ENCODE measurements at places on chromosomes 5 and 9. TPM values are rescaled to one million over a fixed set of nuclear protein-coding genes. Genes with fewer than 3 reads are reported as not detected.

GRCh38 chr5:83029912-83030311, 47.3 kb downstream of the TMEM167A start:
- no peaks in the 10 kb centered on the region for H3K4me1 ChIP-seq
- no peaks in the 10 kb centered on the region for H3K36me3 ChIP-seq
- no peak for DNase-seq
- H3K4me3 ChIP-seq = no peak overlapping the region

- H3K36me3 ChIP-seq = no peaks in the 10 kb centered on the region
- H3K4me1 ChIP-seq = no peaks in the 10 kb centered on the region
- no peak overlapping the region for H3K27ac ChIP-seq
- peaks cover 5% of the 10 kb centered on the region for H3K27me3 ChIP-seq
- DNase-seq = no peak
These were observed 49.6 kb upstream of the CPLX2 start for GRCh38 chr5:175821790-175822211.

Gene AIF1L
- polyA plus RNA-seq = 0.45 TPM

Gene IFNB1
- polyA plus RNA-seq = not detected

GRCh38 chr9:106307670-106308069, 555.3 kb upstream of the ZNF462 start:
- H3K4me3 ChIP-seq = no peak overlapping the region
- H3K27ac ChIP-seq = no peak overlapping the region
- H3K36me3 ChIP-seq = no peaks in the 10 kb centered on the region
- no peak for DNase-seq

DNA sequence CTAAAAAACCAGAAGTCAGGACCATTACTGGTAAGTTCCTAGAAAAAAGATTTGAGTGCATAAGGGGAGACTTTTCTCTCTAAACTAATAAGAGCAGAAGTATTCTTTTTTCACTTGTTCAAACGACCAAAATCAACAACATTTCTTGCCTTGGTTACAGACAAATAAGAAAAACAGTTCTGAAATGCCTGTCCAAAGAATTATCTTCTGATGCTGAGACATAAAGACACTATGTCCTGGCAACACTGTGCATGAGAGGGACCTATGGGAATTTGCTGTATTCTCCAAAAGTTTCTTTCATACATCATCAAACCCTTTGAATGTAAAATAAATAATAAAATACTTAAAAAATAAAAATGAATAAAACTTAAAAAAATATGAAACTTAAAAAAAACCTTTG, 50.4 kb downstream of the ZNF474 start:
- no peak for DNase-seq
- no peaks in the 10 kb centered on the region for H3K4me1 ChIP-seq
- no peaks in the 10 kb centered on the region for H3K36me3 ChIP-seq
- no peak overlapping the region for H3K4me3 ChIP-seq

Gene CCL19
- polyA plus RNA-seq = not detected

GRCh38 chr9:99134893-99135341, 30.0 kb downstream of the TGFBR1 start:
- H3K27me3 ChIP-seq = no peaks in the 10 kb centered on the region
- no peak for DNase-seq
- peaks cover 12% of the 10 kb centered on the region for H3K36me3 ChIP-seq
- H3K4me1 ChIP-seq = no peaks in the 10 kb centered on the region
- no peak overlapping the region for H3K4me3 ChIP-seq

GRCh38 chr5:68821056-68821455, 272.8 kb upstream of the SLC30A5 start:
- DNase-seq = no peak
- H3K4me3 ChIP-seq = no peak overlapping the region
- H3K27me3 ChIP-seq = no peaks in the 10 kb centered on the region
- no peaks in the 10 kb centered on the region for H3K36me3 ChIP-seq
- H3K27ac ChIP-seq = no peak overlapping the region

DNA sequence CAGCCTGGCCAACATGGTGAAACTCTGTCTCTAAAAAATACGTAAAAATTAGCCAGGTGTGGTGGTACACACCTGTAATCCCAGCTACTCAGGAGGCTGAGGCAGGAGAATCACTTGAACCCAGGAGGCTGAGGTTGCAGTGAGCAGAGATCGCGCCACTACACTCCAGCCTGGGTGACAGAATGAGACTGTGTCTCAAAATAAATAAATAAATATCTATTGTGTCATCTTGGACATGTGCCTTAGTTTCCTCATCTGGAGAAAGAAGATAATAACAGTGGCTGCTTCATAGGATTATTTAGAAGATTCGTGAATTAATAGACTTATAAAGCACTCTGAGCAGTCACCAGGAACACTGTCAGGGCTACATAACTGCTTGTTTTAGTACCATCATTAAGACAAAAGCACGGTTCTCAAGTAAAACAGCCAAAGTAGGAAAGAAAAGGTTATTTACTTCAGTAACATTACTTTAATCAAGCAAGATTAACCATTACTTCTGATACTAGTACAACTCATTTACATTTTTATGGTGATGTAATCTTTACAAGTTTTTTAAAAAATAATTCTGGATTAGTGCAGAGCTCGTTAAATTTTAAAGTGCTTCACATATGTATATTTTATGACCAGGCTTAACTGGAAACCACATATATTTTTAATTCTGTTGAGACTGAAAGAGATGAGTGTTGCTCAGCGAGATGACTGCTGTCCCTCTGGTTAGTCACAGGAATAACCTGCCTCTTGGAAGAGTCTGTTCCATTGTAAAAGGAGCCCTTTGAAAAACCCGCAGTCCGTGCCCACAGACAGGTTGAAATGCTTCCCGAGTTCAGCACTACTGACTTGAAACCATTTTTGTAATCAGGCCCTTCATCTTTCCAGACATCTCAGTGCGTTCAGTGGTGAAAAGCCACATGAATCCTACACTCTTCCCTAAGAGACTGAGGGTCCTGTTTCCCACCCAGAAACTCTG, 36.7 kb downstream of the ANKH start:
- H3K36me3 ChIP-seq = peaks cover 1% of the 10 kb centered on the region
- H3K27me3 ChIP-seq = no peaks in the 10 kb centered on the region
- H3K4me1 ChIP-seq = no peaks in the 10 kb centered on the region
- no peak overlapping the region for H3K27ac ChIP-seq
- no peak for DNase-seq

Gene AQP3
- 117 TPM for polyA plus RNA-seq

GRCh38 chr5:165996201-165996875, 2295.1 kb upstream of the WWC1 start:
- no peak overlapping the region for H3K4me3 ChIP-seq
- DNase-seq = no peak

DNA sequence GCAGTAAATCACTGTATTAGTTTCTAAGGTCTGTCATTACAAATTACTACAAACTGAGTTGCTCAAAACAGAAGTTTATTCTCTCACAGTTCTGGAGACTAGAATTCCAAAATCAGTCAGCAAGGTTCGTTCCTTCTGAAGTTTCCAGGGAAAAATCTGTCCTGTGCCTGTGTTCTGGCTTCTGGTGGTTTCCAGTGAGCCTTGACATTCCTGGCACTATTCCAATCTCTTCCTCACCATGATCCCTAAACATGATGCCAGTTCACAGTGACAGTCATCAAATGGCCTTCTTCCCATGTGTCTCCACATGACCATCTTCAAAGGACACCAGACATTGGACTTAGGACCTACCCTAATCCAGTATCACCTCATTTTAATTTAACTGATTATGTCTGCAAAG, 351.4 kb downstream of the PLK2 start:
- no peak overlapping the region for H3K27ac ChIP-seq
- no peaks in the 10 kb centered on the region for H3K4me1 ChIP-seq
- H3K36me3 ChIP-seq = no peaks in the 10 kb centered on the region
- H3K27me3 ChIP-seq = no peaks in the 10 kb centered on the region
- H3K4me3 ChIP-seq = no peak overlapping the region

Gene NR4A3
- not detected for polyA plus RNA-seq

All from small intestine (tissue), 16 donors.